ENCODE measurements at places on chromosomes 11 and 22.
A peak's percentile ranks its signal among the peaks of the same experiment; 100 is the strongest.

DNA sequence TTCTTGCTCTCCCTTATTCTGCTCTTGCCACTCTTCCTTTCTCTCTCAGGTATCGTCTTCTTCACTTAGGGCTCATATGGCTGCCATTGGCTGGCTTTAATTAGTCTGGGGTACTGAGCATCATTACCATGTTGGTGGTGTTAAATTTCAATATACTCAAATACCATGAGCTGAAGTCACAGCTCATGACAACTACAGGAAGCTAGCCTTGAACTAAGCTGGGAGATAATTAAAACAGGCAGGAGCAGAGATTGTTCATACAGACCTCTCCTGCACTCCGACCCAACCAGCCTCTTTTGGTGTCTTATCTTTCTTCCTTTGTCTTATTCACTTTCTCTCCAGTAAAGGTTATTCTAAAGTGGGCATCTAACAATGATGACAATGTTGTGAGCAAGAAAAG lies 130.9 kb upstream of the BLID start:
- no peak for DNase-seq

- DNase-seq, result peak; percentile 57
Observed at GRCh38 chr11:111733016-111733415, 33.2 kb downstream of the PPP2R1B start.

DNA sequence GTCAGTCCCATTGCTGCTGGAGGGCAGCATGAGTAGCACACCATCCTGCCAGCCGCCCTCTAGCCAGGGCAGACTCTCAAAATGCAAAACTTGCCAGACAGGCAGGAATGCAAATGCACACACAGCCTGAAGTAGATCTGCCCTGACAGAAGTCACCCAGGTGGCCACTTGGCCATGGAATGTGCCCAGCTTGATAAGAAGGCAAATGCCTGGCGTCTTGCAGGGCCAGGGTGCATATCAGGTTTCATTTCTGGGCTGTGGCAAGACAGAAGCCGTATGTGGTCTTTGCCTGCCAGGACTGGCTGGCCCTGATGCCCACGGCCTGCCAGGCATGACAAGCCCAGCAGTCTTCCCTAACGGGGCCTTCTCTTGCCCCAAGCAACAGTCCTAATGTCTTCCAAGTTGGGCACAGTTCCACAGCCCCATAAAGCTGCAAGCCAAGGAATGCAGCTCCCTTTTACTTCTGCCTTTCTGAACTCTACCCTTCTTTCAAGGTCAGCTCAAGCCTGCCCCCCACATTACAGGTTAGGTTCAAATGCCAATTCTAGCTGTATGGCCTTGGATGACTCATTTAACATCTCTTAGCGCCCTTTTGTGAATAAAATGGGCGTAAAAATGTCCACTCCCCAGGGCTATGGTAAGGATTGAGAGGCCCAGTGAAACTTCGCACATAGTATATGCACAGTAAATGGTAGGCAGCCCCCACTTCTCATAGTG lies 29.7 kb downstream of the POU2AF3 start:
- no peak for DNase-seq

GRCh38 chr11:10719616-10720015 lies 26.1 kb upstream of the IRAG1 start:
- DNase-seq, result no peak

DNA sequence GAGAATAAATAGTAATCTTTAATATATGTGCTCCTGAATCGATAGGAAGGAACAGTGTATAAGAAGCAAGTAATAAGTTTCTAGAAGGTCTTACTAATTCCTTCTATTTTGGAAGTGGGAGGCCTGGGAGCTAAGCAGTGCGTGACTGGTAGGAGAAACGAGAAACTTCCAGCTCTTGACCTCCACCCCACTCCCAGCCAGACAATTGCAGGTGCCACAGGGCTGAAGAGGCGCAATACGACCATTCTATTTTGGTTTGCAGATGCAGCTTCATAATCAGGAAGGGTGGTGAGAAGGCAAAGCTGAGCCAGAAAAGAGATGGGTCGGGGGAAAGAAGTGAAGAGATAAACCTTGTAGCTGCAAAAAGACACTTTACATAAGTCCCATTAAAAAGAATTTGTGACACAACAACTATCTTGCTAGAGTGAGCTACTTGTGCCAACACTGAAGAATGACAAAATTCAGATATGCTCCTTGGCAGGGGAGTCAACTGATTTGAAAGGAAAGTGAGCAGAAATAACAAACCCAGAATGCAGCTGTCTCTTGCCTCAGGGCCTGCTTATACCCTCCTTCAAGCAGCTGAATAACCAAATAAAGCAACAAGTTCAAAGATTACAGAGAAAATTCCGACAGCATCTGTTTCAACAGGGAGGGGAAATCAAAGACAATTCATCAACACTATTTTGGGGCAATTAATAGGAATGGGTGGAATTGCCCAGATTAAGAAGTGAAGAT lies 35.1 kb downstream of the GRIA4 start:
- no peak for DNase-seq

- no peak for DNase-seq
Observed at GRCh38 chr22:19853879-19854777, 546 bp downstream of the GNB1L start.

DNA sequence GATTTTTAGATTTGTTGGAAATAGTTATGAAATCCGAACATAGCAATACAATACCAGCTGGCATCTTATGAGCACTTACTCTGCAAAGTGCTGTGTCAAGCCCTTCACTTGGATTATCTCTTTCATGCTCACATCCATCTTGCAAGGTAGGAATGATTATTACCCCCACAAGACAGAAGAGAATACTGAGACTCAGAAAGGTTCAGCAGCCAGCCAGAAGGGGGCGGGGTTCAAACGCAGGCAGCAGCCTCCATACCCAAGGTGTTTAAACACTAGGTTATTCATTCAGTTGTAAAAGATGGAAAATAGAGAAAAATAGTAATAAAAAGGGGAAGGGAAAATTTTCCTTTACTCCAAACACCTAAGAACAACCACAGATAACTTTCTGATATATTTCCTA lies 158.5 kb downstream of the CCDC34 start:
- DNase-seq, result no peak

DNA sequence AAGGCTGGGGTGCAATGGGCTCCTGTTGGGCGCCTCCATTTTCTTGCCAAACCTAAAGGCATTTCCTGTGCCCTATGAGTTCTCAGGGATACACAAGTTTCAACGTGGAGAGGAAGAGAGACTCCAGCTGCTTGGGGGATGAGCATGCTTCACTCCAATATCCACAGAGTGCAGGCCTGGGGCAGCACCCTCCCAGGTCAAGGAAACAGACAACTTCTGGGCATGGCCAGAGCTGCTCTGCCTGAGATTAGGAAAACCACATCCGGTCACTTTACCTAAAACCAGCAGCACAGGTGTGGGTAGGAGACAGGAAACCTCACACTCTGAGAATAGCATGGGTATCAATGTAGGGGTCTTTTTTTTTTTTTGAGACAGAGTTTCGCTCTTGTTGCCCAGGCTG lies 28.7 kb downstream of the TMEM184B start:
- DNase-seq, result no peak

GRCh38 chr22:27412866-27413445 lies 388.6 kb downstream of the MN1 start:
- DNase-seq, result no peak

GRCh38 chr11:57885298-57886050 lies 123.9 kb downstream of the CTNND1 start:
- DNase-seq, result peak; percentile 20

DNA sequence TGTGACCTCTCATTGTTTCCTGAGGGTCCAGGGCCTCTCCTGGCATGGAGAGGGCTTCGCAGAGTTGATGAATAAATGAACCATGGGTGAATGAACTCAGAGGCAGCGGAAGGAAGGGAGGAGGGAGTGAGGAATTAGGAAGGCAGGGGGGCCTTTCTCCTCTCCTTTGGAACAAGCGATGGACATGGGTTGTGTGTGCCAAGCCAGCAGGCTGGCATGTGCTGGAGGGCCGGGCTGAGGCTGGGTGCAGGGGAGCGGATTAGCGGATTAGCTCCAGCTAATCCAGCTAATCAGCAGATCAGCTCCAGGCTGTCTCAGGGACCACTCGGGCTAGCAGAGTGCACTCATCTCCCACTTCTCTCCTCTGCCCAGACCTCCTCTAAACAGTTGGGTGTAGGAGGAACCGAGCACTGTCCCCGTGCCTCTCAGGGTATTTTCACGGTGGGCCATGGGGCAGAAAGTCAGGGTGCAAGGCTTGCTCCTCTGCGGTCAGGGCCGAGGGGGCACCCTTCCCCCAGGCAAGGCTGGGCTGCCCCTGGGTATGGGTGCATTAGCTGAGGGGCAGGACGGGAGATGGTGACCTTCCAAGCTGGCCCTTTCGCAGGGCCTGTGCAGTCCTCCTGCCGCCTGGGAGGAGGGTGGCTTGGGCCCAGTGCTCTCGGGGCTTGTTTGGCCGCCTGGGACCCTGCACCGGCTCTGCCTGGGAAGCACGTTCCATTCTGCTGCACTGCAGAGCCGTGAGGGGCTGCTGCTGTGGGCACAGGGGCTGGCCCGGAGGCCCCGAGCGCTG lies 120.3 kb upstream of the B3GAT1 start:
- no peak for DNase-seq

DNA sequence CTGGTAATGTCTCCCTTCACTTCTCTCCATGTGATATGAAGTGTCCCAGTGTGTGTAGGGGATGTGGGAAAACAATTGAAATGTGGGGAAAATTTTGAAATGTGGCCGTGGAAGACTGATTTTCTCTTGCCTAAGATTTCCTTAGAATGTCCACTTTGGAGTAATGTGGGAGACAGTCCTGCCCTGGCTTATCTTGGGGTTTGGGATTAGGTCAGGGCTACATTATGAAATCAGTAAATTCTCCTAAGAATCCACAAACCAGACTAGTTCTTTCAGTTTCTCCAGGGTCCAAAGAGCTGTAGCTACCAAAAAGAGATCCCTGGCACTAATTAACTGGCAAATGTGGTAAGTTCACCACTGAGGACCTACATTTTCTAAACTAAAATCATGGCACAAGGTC lies 22.8 kb downstream of the YPEL4 start:
- DNase-seq, result no peak

DNA sequence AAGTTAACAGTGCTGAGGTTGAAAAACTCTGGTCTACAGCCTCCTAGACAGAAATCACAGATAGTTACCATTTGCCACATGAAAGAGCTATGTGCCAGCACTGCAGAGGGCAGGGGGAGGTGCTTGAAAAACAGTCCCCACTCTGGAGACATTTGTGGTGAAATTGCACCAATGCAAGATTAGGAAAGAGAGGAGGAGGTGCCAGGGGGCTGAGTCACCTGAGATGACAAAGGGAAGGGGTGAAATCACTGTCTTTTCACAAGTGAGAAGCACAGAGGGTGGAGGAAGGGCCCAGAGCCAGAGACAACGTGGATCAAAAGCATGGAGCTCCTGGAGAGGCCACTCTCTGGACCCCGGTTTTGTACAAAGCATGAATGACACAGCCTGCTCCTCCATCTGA lies 196.3 kb downstream of the BUD13 start:
- no peak for DNase-seq

DNA sequence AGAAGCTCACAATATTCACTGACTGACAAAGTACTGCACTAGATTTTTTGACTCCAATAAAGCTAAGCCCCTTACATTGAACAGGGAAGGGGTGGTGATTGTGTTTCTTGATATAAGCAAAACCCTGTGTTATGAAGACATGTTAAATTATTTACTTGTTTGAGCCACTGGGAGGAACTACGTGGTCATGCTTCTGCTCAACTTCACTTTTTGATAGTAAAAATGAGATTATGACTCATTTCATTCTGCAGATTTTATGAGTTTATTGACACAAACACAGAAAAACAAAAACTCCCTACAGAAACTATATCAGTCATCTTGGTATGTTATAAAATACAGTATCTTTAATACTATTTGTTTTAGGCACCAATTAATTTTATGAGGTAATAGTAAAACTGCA lies 124.7 kb downstream of the CADM1 start:
- DNase-seq, result no peak

GRCh38 chr22:50276143-50276542 lies 6.0 kb upstream of the MAPK11 start:
- peak; percentile 66 for DNase-seq

DNA sequence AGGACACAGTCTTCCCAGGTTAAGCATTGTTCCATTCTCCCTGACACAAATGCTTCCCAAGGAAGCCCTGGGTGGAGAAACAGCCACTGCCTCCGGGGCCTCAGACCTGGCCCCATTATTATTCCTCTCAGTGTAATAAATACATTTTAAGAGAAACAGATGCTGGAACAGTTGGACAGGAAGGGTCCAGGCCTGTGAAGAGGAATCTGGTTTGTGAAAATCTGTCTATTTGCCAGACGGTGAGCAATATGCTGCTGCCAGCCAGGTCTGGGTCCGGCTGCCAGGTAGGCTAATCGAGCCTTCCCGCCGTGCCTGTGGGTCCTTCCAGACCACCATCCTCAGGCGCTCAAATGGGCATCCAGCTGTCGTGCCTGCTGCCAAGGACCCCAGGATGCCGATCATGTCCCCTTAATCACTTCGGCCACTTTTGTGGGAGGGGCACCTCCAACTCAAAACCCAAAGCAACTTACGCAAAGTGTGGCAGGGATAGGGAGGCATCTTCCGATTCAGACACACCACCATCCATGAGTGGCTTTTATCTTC lies 528.4 kb downstream of the MIAT start:
- no peak for DNase-seq

GRCh38 chr22:48338793-48339705 lies 1488.6 kb downstream of the BRD1 start:
- DNase-seq, result no peak

Data from AG08396 (cell line).